ENCODE measurements at places on chromosomes 1 and 21.

DNA sequence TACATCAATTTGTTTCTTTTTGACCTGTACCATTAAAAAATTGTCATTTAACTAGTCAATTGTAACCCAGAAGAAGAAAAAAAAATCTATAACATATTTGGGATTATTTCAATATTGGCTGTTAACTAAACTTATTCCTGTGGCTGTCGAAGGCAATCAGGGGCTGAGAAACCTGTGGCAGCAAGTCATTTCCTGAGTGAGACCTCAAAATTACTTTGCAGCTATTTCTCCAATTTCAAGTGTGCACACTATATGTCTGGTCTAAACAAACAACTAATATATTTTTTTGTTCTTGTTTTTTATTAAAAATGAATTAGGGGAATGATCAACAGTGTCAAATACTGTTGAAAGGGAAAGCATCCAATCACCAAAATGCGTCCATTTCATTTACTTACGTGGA lies 1357.6 kb upstream of the B3GALT2 start:
- no peak for DNase-seq

DNA sequence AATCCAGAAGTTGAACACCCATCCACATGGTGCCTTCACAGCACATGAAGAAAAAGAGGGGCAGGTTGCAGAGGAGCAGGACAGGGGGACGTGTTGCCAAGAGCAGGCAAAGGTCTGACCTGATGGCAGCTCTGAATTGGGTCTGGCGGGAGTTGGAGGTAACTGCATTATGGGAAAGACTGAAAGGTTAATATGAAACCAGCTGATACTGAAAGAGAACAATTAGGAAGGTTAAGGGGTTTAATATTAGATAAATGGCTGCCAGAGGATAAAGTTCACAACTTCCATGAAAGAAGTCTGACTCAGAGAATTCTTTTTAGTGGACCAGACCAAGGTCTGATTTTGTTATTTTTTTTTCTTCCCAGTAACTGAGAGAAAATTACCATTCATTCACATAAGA lies 76.1 kb downstream of the CD58 start:
- DNase-seq: no peak

- DNase-seq: no peak
Observed at GRCh38 chr1:29358183-29358582, 121.9 kb downstream of the PTPRU start.

DNA sequence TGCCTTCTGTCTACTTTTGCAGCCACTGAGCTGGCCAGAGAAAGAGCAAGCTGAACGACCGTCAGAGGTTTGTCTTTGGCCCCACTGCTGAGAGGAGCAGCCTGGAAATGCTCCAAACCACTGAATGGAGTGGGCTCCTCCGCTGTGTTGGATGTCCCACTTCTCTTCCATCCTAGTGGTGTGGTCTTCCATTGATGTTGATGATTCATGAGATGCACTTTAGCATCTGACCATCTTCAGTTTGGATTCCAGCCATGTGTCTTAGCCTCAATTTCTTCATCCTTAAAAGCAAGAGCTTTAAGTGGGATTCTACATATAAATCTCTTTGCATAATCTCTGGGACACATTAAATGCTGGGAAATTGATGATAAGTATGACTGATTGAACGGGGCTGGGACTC lies 276.9 kb downstream of the SIPA1L2 start:
- DNase-seq: no peak

GRCh38 chr21:45835301-45836267 lies 146.0 kb upstream of the COL6A1 start:
- DNase-seq: no peak

DNA sequence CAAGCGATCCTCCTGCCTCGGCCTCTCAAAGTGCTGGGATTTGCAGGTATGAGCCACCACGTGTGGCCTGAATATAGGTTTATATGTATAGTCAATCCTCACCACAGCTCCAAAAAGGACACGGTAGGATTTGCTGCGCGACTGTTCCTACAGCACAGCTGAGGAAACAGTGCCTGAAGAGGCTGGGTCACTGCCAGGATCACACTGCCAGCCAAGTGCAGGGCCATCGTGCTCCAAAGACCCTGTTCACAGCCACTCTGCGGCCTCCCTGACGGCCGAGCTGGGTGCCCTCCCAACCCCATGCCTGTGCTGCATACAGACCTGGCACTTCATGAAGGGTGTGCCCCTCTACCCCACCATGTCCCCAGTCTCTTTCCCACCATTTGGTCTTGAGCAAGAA lies 71.4 kb downstream of the MRPL37 start:
- no peak for DNase-seq

GRCh38 chr1:192639607-192640368 lies 3.8 kb downstream of the RGS13 start:
- no peak for DNase-seq

- DNase-seq: no peak
Observed at GRCh38 chr1:8560035-8560434, 242.1 kb downstream of the SLC45A1 start.

GRCh38 chr1:47436979-47437446 lies 831 bp upstream of the FOXD2 start:
- DNase-seq: no peak

DNA sequence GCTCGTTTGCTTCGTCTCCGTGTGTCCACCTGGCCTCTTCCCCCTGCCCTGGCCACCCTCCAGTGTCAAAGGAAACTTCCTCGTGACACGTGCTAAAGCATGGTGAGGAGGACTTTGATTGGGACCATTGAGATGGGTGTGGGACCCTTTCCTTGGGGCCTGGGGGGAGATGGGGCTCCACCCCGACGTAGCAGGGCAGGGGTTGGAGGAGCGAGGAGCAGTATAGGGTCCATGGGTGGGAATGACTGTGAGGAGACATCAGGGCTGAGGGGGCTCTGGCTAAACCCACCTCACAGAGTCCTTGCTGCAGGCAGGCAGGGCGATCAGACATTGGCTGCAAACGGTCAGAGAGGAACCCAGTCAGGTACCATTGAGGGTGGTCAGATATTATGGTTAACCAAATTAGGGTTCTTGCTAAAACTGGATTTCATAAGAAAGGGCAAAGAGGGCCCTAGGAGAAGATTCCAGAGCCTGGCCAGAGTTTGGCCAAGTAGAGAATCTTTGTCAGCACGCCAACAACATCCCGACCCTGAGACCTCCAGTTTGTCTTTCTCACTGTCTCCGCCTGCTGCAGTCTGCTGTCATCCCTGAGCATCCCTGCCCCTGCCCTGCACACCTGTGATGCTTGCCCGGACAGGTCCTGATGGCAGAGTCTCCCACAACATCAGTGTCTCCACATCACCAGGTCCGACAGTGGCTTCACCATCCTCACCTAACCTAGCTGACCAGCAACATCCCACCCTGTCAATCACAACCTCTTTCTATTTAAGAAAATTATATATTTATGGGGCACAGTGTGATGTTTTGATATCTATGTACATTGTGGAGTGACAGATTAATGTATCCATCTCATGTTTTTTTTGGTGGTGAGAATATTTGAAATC lies 8.0 kb downstream of the RNF187 start:
- DNase-seq: no peak

DNA sequence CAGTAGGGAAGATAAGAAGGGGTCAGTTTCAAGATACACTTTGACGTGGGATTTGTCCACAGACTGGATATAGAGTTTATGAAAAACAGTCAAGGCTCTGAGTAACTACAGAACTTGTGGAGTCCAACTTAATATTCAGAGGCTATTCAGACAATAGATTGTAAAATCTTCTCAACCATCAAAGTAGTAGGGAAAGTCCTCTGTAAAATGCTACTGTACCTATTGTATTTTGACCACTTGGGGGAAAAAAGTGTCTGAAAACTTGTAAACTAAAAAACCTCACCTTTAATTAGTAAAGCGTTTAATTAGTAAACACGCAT lies 10.5 kb downstream of the PTP4A2 start:
- no peak for DNase-seq

DNA sequence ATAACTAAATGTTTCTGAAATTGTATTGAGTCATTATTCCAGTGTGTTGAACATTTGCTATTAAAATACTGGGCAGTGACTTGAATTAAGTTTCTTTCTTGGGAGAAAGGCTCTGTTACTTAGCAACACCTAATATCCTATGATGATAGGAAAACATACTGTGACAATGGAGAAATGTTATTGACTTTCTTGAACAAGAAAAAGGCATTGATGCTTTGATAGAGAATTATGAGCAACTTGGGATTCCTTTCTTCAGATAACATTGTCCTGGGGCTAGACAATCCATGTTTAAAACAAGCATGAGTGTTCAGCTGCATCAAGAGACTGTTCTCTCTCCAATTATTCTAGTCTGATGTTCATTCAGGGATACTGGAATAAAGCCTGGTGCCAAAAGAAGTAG lies 215.9 kb upstream of the L1TD1 start:
- DNase-seq: peak; percentile 16

- DNase-seq: no peak
Observed at GRCh38 chr1:59892841-59893811, 33.4 kb downstream of the CYP2J2 start.

- DNase-seq: no peak
Observed at GRCh38 chr1:202220733-202221132, 27.1 kb downstream of the LGR6 start.

DNA sequence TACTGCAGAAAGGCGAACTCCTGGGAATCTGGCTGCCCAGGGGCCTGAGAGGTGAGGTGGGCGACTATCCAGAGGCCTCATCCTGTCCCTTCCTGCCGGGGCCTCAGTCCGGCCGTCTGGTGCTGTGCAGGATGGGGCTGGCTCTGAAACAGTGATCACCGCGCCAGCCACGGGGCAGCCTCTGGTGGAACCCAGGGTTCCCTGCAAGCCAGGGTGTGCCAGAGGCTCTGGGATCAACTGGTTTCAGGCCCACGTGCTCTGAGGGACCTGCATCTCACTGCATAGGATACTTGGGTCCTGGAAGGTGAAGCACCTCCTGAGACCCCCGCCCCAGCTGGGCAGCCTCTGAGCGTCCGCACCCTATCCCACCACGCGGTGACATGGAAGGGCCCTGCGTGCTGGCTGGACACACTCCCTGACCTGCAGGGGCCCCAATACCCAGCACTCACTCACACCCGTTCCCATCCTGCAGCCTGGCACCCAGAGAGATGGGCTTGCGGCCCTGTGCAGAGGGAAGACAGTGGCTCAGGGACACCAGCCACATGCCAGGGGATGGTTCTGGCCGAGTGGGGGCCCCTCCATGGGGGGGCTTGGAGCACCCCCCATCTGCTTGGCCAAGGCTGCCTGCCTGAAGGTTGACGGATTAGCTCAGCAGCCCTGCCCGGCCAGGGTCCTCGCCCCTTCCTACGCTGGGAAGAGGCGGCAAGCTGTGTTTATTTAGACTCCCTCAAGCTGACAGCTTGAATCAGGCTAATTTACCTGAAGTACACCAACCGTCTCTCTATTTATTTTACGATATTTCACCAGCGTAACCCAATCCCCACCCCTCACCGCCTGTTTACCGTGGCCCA lies 64.3 kb upstream of the TTC34 start:
- peak; percentile 39 for DNase-seq

GRCh38 chr21:46604975-46605766 lies at the start of gene S100B:
TSS of gene S100B (minus strand) at chr21:46605082. CDS start at chr21:46602415, 2,667 bp downstream.
- peak; percentile 2 for DNase-seq

- no peak for DNase-seq
Observed at GRCh38 chr21:41410767-41411448, 15.1 kb upstream of the MX1 start.

- DNase-seq: no peak
Observed at GRCh38 chr1:153550827-153551500, 1.9 kb upstream of the S100A3 start.

All from NCI-H1436 (cell line).